Esophagus mucosa (tissue), 1 donor: ENCODE measurements at places on chromosomes 3 and 15. TPM values are rescaled to one million over a fixed set of nuclear protein-coding genes. Genes with fewer than 3 reads are reported as not detected.

GRCh38 chr3:174158674-174159073 is 700.5 kb upstream of the NAALADL2 start:
- ATAC-seq = no peak

GRCh38 chr15:79283252-79284048 is 928 bp downstream of the ANKRD34C start:
- ATAC-seq = peak; percentile 36

GRCh38 chr3:176354843-176355242 is 842.4 kb downstream of the TBL1XR1 start:
- no peak for ATAC-seq

DNA sequence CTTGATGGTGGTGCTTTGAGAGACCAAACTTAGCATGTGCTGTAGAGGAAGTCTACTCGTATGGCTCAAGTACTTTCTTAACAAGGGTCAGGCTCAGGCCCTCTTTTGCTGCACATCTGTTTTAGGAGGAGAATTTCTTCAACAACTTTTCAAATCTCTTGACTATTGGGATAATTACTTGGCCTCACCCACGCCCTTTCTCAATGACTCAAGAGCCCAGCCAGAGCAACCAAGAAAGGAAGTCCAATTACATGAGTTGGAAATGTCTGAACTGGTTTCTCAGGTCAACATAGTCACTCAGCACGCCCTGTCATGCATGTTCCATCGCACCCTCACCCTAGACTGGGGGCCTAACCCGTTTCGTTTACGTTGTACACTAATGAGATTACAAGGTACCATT is 44.8 kb upstream of the UMPS start:
- peak; percentile 91 for ATAC-seq

GRCh38 chr3:72932416-72932815 is 44.6 kb downstream of the GXYLT2 start:
- ATAC-seq = no peak

- ATAC-seq = peak; percentile 99
Measured at GRCh38 chr15:59349680-59350420, 22.8 kb downstream of the MYO1E start.

GRCh38 chr3:12750223-12750622 is 8.8 kb downstream of the TMEM40 start:
- peak; percentile 22 for ATAC-seq

DNA sequence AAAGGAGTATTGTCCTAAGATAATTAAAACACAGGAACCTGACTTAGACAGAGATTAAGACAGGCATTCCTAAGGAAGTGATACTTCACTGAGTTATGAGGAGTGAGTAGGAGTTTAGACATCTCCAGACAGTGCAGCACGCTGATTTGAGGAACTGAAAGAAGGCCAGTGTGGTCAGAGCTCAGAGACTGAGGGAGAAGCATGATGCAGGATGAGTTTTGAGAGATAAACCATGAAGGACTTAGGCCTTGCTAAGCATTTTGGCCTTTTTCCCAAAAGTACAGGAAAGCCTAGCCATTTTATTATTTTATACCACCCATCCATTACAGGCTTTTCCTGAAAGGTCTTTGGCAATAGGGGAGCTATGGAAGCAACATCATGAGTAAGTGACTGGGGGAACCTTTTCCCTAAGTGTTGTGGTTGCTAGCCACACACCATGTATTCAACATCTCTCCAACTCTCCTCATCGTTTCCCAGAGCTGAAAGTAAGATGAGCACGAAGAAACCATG is 375.6 kb upstream of the TPRG1 start:
- peak; percentile 55 for ATAC-seq

DNA sequence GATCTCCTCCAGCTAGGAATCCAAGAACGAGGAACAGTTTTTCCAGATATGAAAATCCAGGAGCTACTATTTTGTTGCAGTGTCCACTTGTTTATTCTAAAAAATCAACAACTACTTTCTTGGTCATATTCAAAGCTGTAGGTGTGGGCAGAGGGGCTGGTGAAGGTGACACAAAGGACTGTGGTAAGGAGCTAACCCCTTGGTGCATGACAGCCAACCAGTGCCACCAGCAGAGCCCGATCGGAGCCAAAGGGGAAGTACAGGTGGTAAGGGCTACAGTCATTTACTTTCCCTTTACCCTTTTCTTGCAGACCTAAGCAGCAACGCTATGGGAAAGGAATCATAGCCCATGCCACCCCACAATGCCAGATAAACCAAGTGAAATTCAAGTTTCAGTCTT is 30.7 kb downstream of the PLA1A start:
- ATAC-seq = peak; percentile 39

DNA sequence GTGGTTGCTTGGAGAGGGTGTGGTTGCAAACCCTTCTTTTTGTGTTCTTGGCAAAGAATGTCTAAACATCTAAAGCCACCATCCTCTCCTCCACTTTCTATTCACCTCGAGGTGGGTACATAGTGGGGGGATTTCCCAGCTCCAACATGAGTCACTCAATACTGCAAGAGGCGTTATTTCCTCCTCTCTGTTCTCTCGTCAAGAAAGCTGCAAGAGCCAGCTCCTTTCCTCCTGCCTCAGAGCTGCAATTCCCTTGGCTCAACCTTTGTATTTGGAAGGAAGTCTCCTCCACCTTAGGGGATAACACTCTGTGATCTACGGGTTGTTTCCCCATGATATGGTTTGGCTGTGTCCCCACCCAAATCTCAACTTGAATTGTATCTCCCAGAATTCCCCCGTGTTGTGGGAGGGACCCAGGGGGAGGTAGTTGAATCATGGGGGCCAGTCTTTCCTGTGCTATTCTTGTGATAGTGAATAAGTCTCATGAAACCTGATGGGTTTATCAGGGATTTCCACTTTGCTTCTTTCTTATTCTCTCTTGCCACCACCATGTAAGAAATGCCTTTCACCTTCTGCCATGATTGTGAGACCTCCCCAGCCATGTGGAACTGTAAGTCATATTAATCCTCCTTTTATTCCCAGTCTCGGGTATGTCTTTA is 138.4 kb downstream of the PLCL2 start:
- no peak for ATAC-seq

- ATAC-seq = peak; percentile 33
Measured at GRCh38 chr3:149717391-149718056, 34.8 kb downstream of the COMMD2 start.

DNA sequence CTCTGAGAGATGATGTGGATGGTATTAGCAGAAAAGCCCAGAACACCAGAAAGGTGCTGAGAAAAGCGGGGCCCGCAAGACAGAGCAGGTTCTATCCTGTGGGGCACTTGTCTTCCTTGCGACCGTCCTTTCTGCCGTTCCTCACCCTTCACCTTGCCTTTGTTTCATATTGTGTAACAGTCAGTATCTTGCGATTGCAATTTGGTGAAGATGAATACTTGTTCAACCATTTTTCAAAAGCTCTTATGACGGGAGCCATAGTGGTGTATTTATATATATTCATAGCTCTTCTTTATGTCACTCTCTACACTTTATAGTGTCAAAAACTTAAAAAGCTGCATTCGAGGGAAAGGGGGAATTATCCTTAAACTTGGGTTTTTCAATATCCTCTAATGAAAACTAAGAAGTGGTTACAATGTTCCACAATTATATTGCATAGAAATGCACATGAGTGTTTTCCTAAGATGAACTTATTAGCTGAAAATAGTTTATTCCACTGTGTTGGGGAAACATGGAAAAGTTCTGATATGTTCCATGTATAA is 797 bp downstream of the MAP3K13 start:
- ATAC-seq = peak; percentile 36

DNA sequence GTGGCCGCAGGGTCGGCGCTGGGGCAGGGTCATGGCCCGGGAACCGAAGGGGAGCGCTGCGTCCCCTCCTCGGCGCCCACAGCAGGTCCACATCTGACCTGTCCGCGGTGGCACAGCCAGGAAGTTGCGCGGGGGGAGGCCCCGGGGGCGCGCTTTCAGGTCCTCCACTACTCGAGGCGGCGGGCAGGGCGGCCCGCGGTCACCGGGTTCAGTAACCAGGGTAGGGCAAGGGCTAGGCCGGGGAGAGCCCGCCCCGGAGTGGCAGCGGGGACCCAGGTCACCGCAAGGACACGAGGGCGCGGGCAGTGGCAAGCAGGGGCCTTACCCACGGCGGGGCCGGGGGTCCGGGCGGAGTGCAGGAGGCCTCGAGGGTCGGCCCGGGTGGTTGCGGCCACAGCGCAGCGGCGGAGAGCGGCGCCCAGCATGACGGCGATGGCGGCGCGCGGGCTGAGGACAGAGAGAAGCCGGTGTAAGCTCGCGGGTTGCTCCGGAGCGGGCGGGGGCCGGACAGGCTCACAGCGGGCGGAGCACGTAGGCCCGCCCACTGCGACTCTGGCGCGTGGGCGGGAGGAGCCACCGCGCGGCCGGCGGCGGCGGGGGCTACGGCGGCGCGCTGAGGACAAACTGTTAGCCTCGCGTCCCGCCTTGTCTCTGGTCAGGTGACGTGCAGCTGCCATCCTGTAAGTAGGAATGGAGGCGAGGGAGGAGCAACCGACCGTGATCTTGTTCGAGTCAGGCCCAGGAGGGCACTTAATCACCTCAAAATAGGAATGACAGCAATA is at the start of gene COX5A:
Gene COX5A, minus strand, starts transcription at position 484 of the 782 bp plus-strand sequence. Its CDS starts 59 bp downstream, at position 425.
- peak; percentile 99 for ATAC-seq

GRCh38 chr3:192851821-192852372 is 65.8 kb downstream of the MB21D2 start:
- peak; percentile 36 for ATAC-seq

- no peak for ATAC-seq
Measured at GRCh38 chr3:126646674-126647073, 8.2 kb downstream of the TXNRD3 start.

GRCh38 chr3:47901280-47901833 is 98.4 kb downstream of the DHX30 start:
- no peak for ATAC-seq

GRCh38 chr15:74768099-74768770 is 13.6 kb upstream of the CSK start:
- no peak for ATAC-seq

DNA sequence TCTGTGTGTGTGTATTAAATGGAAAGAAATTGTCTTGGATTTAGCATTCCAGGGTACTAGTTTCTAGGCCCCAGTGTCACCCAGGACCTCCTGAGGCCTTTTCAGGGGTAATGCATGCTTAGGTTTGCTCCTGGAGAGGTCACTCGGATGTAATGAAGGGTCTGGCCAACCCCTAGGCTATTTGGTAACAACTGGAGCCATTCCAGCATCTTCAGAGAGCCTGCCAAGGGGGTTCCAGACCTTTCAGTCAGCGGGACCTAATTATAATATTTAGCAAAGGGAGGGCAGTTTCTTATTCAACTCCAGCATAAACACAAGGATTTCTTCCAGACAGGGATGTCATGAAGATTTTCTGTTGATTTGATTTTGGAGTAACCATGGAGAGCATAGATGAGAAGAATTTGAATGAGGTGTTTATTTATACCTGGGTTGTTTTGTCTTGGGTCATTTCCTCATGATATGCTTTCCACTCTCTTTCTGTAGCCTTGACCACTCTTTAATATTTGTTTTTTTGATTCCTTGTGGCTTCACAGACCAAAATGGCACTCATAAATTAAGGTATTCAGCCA is 17.4 kb downstream of the KAT2B start:
- no peak for ATAC-seq

DNA sequence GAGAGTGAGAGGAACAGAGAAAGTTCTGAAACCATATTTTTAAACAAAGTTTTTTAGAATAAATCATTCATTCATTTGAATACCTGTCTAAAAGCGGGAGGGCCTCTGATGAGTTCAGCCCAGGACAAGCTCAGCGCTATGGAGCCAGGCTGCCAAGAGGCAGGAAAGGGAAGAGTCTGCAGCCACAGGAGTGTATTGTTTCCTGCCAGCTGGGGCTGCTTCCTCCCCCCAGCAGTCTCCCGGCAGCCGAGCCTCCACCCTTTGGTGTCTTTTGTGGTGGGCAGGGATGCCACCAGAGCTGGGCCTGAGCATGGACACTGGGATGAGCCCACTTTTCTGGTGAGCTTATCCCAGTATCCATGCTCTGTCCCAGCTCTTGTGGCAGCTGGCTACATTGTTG is 199.5 kb upstream of the TPRG1 start:
- ATAC-seq = no peak

DNA sequence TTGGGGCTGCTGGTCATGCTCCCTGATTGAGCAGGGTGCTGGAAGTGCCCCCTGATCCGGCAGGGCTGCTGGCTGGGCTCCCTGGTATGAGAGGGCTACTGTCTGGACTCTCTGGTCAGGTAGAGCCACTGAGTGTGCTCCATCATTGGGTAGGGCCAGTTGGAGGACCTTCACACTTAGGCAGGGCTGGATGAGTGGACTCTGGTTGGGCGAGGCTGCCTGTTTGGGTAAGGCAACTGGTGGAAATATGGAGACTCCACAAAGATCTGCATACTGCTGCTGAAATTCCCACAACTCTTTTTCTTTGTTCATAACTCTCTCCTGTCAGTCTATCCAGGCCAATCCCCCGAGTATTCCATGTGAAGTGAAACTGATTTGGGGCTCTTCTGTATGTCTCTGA is 80.8 kb downstream of the CD200 start:
- ATAC-seq = no peak

DNA sequence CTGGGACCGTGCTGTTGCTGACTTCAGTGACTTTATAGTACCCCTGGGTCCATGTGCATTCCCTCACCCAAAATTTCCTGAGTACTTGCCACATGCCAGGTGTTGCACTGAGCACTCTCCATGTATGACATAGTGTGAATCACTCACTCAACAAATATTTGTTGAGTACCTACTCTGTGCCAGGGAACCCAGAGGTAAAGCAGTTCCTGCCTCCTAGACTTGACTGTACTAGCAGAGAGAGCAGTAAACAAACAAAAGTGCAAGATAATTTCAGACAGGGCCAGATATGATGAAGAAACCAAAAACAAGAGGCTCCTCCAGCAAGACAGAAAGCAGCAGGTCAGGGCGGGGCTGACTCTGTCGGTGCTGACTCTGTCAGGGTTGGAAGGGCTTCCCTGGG is 12.2 kb downstream of the TGM4 start:
- ATAC-seq = peak; percentile 89

- ATAC-seq = no peak
Measured at GRCh38 chr3:97680210-97680609, 84.3 kb upstream of the ARL6 start.

DNA sequence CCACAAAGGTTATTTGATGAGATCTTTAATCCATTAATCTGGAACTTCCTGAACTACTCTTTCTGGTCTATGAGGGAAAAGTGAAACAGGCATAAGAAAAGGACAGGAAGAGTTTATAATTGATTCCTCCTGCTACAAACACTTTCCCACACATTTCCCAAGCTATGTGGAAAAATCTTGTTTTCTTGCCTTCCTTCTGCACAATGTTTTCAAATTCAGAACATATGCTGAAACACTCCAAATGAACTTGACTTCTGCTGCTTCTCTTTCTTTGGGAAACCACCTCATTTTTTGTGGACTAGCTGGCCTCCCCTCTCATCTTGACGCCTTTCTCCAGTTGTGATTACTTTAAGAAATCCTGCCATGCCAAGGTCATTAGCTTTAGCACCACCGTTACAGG is 100.7 kb upstream of the PTPRG start:
- ATAC-seq = no peak

Gene SNTN
- not detected for total RNA-seq

Gene DAPK2
- 9.6 TPM for total RNA-seq

Gene HIGD2B
- not detected for total RNA-seq

Gene NIT2
- 48.7 TPM for total RNA-seq

Gene HESX1
- 0.80 TPM for total RNA-seq

Gene BCL2A1
- not detected for total RNA-seq

Gene HCN4
- total RNA-seq = not detected

Gene PAQR5
- total RNA-seq = 13.6 TPM

Gene MUC4
- 43.5 TPM for total RNA-seq

Gene MYEF2
- 0.56 TPM for total RNA-seq

Gene SYNPR
- not detected for total RNA-seq

Gene BFSP2
- total RNA-seq = not detected

Gene TNK2
- total RNA-seq = 42.6 TPM

Gene ZNF774
- 2.4 TPM for total RNA-seq
